ENCODE measurements at places on chromosomes 11 and 22.

GRCh38 chr11:18259259-18259658 is 6.8 kb upstream of the SAA1 start:
- DNase-seq = no peak

GRCh38 chr22:32801537-32802236 is at the start of gene TIMP3:
TIMP3 (plus strand) TSS chr22:32801705; CDS start chr22:32802002, 297 bp downstream.
- DNase-seq = no peak

- DNase-seq = no peak
Measured at GRCh38 chr11:130580372-130580771, 131.9 kb downstream of the ADAMTS15 start.

DNA sequence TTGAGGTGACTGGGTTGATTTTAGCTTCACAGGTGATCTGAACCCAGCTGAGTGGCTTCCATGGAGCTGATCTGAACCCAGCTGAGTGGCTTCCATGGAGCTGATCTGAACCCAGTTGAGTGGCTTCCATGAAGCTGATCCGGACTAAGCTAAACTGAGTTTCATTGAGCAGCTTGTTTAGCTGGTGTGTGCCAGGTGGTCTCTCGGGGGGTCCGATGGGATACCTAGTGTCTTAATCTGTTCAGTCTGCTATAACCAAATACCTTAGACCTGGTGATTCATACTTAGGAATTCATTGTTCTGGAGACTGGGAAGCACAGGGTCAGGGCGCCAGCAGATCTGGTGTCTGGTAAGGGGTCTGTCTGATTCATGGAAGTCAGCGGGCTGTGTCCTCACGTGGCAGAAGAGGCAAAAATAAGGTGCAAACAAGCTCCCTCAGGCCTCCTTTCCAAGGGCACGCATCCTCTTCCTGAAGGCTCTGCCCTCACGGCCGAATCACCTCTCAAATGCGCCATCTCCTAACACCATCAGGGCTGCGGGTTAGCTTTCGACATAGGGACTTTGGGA is 52.5 kb upstream of the KCNQ1OT1 start:
- DNase-seq = no peak

DNA sequence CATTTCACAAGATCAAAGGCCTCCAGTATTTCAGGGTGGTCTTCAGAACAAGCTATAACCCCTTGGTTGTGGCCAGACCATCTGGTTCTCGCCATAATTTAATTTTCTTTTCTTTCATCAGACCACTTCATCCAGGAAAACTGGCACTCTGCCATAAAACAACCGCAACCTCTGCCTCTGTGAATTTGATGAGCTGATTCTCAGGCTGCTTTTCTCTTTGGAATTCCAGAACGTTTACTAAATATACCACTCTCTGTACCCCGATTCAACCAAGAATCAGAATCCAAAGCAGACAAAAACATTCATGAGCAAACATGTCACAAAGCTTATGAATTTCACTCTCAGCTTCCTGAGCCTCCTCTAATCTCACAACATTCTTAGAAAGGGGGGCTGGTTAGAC is 331.8 kb upstream of the SYN3 start:
- DNase-seq = no peak

- no peak for DNase-seq
Measured at GRCh38 chr22:39155421-39155820, 2.9 kb upstream of the CBX7 start.

GRCh38 chr22:46894081-46894671 is 131.7 kb downstream of the TBC1D22A start:
- no peak for DNase-seq

DNA sequence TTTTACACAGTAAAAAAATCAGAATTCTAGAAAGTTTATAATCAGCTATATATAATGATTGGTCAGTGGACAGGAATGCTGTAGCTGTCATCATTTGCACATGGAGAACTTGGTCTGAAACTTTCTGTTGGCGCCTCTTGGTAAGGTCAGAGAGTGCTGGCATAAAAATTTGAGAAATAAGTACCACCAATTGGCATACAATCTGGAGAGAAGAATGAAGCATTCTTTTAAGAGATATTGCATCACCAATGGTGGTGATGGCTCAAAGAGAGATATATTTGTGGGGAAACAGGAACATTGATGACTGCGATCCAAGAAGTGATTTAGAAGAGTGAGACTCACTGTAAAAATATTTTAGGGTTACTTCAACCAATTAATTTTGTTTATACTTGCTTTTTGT is 19.8 kb upstream of the OOSP1 start:
- no peak for DNase-seq

DNA sequence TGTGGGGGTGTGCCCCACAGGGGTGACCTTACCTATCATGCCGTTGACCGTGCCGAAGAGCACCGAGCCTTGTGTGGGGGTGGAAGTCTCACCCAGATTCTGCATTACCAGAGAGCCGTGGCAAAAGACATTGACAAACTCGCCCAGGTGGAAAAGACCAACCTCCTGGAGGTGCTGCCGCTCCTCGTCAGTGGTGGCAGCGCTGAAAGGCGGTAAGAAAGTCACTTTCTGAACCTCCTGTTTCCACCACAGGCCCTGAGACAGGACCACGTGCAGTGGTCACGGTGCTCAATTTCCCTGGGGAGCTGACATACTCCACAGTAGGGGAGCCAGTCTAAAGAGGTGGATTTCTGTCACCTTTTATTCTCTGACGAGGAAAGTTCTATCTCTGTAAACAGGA is 7.4 kb upstream of the VWCE start:
- DNase-seq = no peak

GRCh38 chr11:2149864-2150847 is 10.9 kb downstream of the INS start:
- DNase-seq = no peak

DNA sequence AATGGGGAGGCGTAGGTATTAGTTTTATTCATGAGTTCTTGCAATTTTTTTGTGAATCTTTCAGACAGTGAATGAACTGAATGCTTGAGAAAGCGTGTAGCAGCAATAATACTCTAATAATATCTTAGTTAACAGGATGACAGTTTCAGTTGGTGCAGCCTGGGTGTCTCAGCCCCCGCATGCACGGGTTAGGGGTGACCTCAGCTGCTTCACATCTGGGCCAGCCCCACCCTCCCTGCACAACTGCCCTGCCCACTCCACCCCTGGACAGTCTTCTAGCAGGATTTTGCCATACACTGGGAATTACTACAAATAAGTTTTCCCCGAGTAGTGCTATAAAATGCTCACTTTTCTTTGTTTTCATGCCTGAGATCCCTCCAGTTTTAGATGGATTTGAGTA is 83.2 kb downstream of the ST3GAL4 start:
- DNase-seq = no peak

DNA sequence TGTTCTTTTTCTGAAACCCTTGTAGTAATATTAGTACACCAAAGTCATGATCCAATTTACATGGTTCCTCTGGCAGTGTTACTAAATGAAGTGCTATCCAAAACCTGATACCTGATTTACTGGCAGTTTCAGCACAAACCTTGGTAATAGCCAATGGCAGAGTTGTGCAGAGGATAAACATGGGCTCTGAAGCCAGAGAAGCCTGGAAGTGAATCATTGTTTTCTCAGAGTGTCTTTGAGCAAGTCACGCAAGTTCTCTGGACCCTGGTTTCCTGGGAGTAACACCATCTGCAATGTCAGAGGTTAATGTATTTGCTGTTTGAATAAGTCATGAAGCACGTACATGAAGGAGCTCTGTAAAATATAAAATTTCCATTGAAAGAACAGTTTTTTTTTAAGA is 222.3 kb upstream of the NARS2 start:
- no peak for DNase-seq

GRCh38 chr22:18905540-18906409 is at the start of gene DGCR6:
DGCR6 (plus strand) TSS chr22:18906320; CDS start chr22:18906375, 55 bp downstream.
- DNase-seq = no peak

DNA sequence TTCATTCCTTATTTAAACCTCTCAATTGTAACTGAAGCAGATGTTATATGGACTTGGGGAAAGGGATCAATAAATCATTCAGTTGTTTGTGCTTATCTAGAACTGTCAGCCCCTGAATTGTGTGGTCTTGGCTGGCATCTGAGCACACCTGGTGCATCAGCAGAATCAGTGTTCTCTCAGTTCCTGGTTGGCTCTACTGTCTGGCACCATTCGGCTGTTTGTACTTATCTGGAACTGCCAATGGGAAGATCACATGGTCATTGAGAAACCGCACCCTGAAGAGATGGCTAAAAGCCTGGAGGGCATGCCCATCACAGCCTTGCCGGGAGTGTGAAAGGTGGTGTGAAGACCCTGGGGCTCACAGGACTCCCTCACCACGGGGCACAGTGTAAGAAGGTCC is 37.1 kb upstream of the EHF start:
- no peak for DNase-seq

GRCh38 chr11:101741061-101741460 is 157.3 kb upstream of the TRPC6 start:
- no peak for DNase-seq

GRCh38 chr11:2717561-2718325 is 17.9 kb upstream of the KCNQ1OT1 start:
- no peak for DNase-seq

GRCh38 chr11:130304651-130305050 is 10.1 kb downstream of the ZBTB44 start:
- DNase-seq = no peak

GRCh38 chr11:130295657-130296056 is 19.1 kb downstream of the ZBTB44 start:
- DNase-seq = no peak

GRCh38 chr11:65384301-65384889 is 1.9 kb upstream of the SLC25A45 start:
- no peak for DNase-seq

DNA sequence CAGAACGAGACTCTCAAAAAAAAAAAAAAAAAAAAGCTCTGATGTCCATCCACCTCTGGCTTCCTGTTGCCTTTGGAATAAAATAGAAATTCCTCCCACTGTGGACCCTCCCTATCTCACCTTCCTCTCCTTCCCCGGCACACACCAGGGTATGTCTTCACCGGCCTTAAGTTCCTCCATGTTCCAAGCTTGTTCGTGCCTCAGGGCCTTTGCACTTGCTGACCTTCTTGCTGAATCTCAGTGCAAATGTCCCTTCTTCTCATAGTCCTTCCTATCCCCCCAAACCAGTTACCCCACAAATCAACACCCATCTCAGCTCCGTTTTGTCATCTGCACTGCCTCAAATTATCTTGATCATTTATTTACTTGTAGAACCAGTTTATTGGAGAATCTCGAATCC is 20.6 kb downstream of the IFT27 start:
- no peak for DNase-seq

- no peak for DNase-seq
Measured at GRCh38 chr11:83456075-83456474, 169.9 kb upstream of the CCDC90B start.

- DNase-seq = no peak
Measured at GRCh38 chr11:58513747-58514367, 6.0 kb upstream of the OR5B21 start.

DNA sequence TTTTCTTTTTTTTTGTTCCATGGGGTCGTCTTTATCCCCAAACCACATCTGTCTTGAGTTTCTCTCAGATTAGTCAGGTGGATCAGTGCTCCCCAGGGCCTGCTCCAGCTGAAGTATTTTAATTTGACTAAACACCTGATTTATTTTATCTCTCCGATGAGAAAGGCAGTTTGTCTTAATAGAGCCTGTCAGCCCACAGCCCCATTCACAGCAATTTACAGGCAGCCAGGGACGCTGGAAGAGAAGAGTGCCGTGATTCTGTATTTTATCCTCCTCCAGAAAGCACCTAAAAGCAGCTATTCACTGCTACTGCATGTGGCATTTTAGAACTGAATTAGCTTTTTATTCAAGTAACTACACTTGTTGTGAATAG is 164.5 kb downstream of the SOX6 start:
- no peak for DNase-seq

- DNase-seq = no peak
Measured at GRCh38 chr11:27462543-27462942, 10.0 kb downstream of the LGR4 start.

DNA sequence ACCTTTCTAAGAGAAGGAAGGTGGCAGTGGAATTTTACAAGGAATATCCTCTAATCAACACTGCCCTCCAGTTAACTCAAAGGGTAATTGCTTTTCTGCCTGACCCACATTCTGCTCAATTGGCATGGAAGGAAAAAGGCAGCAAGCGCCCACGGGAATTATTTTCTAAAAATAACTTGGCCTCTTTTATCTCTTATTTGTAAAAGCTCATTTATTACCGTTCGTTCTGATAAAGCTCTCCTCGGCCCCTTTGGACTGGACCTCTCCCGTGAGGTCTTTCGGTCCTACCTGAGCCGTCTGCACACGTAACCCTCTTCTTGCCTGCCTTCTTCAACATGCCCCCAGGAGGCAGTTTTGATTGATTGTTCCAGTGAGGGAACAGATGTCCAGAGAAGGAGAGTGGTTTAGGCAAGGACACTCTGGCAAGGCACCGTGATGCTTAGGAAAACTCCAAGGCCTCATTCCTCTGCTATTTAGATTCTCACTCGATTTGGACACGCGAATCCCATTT is 53.2 kb upstream of the CRTAM start:
- DNase-seq = no peak

GRCh38 chr11:24861440-24861839 is 364.6 kb downstream of the LUZP2 start:
- DNase-seq = no peak

DNA sequence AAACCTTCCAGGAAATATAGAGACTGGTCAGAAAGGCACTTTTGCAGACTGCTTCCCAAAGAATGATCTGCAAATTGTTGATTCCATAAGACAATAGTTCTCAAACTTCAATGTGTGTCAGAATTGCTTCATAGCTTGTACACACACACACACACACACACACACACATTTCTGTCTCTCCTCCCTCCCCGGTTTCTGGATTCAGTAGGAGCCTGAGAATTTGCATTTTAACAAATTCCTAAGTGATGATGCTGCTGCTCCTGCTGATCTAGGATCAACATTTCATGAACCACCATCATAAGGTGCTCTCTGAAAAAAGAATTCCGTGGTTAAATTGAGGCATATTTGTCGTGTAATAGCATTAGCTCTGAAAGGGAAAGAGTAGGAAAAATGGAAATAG is 35.3 kb upstream of the FZD4 start:
- DNase-seq = no peak

- no peak for DNase-seq
Measured at GRCh38 chr22:27564806-27565205, 236.8 kb downstream of the MN1 start.

DNA sequence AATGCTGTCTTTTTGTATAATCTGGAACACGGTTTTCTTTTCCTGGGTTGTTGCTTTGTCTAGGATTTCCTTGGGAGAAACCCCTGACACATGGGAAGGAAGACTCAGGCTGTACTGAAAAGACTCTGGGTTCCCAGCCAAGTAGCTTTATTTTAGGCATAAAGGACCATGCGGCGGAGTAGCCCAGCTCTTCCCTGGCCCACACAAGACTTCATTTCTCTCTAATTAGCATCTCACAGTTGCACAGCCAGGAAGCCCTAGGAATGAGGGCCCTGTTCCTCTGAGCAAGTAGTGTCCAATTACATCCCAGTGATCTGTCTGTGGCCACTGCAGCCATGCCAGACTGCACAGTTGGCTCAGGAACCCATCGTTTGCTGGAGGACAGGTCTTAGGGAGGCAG is 319.5 kb downstream of the TENM4 start:
- no peak for DNase-seq

GRCh38 chr22:45673482-45674175 is 2.0 kb downstream of the ATXN10 start:
- DNase-seq = no peak

All from activated CD4-positive, alpha-beta memory T cell treated with anti-CD3 and anti-CD28 coated beads, Interleukin-2, amount 10 ng/mL, durations not matched to agents 7 days and 5 days (primary cell).